Uterus (tissue), 4 donors: ENCODE measurements at places on chromosomes 5 and 9. TPM values are rescaled to one million over a fixed set of nuclear protein-coding genes. Genes with fewer than 3 reads are reported as not detected.

DNA sequence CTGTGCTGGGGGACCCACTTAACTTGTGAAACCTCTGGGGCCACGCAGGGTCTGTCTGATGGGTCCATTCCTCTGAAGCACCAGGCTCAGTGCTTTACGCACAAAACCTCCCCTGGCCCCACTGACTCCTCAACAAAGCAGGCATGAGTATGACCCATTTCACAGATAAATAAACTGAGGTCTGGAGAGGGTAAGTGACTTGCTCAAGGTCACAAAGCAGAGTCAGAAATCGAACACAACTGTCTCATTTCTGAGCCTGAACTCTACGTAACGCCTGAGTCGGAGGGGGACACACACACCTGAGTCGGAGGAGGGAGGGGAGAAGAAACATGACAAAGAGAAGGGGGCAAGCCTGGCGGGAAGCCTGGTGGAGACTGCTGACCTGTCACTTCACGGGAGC lies 48.0 kb upstream of the RAPGEF1 start:
- H3K27me3 ChIP-seq = no peaks in the 10 kb centered on the region
- DNase-seq = no peak
- H3K27ac ChIP-seq = no peak overlapping the region
- no peaks in the 10 kb centered on the region for H3K4me1 ChIP-seq

GRCh38 chr5:52811067-52811749 lies 23.5 kb downstream of the ITGA1 start:
- H3K4me1 ChIP-seq = peaks cover 17% of the 10 kb centered on the region
- peak overlapping the region; percentile 96 for H3K27ac ChIP-seq
- no peaks in the 10 kb centered on the region for H3K36me3 ChIP-seq
- H3K27me3 ChIP-seq = no peaks in the 10 kb centered on the region
- no peak overlapping the region for H3K4me3 ChIP-seq

Gene OR1Q1
- not detected for total RNA-seq

Gene PCDHGA10
- 8.9 TPM for total RNA-seq
